ENCODE measurements at places on chromosomes 16 and 17.
A peak's percentile ranks its signal among the peaks of the same experiment; 100 is the strongest.

DNA sequence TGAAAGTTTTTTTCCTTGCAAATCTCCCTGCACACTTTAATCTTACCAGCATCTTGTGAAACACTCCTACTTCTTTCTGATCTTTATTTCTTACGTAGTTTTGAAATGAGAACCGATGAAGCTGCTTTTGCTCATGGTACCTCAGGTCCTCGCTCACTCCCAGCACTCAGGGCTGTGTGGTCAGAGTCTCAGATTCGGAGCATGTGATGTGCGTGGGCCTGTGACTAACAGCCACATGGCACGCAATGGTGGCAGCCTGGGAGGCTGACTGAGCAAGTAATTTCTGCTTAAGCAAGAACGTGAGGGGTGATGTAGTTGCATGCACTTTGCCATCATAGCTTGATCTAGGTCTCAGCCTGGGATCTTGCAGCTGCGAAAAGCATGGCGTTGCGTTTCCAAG, 624.3 kb downstream of the MAF start:
- DNase-seq: peak; percentile 25

DNA sequence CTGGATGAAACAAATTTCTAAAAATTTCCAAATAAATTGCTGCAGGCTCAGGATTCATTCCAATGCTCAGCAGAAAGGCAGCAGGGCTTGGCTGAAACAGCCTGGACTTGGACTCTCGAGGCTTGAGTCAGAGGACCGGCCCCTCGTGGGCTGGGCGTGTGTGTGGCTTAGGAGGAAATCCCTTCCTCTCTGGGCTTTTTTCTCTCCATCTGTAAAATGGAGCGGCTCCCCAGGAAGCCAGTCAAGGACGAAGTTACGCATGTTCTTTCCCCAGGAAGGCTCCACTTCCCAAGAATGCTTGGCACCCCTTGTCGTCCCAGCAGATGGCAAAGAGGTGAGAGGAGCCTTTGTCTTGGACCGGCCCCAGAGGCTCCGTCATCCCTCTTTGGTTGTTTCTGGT, 13.5 kb downstream of the SLC46A1 start:
- DNase-seq: no peak

- DNase-seq: no peak
These were observed 310.6 kb downstream of the SEC14L1 start for GRCh38 chr17:77451245-77451893.

GRCh38 chr17:41352597-41353366, 2.2 kb upstream of the KRT33A start:
- no peak for DNase-seq

- DNase-seq: no peak
These were observed 35.8 kb downstream of the PTRH2 start for GRCh38 chr17:59671386-59671785.

- DNase-seq: no peak
These were observed 162.1 kb upstream of the AXIN2 start for GRCh38 chr17:65723431-65724151.

DNA sequence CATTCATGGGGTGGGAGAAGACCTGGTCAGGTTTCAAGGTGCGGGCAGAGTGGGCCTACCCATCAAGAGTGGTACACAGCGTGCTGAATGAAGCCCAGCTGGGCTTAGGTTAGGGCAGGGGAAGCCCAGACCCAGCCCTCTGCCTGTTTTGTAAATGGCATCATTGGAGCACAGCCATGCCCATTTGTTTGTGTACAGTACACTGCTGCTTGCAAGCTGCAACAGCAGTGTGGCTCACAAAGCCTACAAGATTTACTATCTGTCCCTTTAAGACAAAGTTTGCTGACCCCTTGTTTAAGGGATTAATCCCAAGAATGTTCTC, 230.1 kb upstream of the TNRC6C start:
- no peak for DNase-seq

GRCh38 chr17:4573669-4574068, 10.7 kb upstream of the SMTNL2 start:
- peak; percentile 69 for DNase-seq

DNA sequence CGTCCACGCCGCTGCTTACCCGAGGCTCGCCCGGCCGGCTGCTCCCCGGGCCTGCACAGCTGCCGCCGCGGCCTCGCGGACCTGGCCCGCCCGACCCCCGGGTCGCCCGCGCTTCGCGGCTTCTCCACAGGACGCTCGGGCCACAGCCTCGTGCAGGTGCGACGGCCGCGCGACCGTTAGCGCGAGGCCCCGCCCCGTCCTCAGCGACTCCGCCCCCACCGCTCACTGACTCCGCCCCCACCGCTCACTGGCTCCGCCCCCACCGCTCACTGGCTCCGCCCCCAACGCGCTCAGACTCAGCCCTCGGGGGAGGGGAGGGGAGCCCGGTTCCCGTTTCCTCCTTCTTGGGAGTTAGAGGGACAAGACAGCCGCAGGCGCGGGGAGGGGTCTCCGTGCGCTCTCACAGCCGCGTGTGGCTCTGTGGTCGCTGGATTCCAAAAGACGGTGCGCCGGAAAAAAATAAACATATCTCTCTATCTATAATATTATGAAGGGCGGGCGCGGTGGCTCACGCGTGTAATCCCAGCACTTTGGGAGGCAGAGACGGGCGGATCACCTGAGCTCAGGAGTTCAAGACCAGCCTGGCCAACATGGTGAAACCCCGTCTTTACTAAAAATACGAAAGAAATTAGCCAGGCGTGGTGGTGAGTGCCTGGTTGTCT, at the start of gene MEIOB:
MEIOB (minus strand) TSS at position 191 of the 662 bp plus-strand sequence. CDS start 3,989 bp downstream, outside the sequence.
- peak; percentile 27 for DNase-seq

- DNase-seq: no peak
These were observed 56.4 kb upstream of the SLC25A19 start for GRCh38 chr17:75345514-75346167.

DNA sequence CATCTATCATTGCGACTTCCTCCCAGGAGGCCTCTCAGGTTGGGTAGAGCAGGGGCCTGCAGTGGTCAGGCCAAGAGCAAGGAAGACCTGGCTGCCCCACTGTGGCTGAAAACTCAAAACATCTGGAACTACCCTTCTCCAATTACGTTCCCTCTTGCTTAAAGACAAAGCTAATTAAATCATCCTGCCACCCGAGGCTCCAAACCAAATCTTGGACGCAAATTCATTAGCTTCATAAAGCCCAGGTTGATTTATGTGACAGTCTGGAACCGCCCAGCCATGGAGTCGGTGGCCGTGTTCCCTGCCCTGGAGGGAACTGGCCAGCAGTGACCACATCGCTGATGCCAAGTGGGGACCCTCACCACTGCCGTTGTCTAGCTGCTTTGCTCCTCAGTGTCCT, 21.4 kb downstream of the GRIN2C start:
- no peak for DNase-seq

DNA sequence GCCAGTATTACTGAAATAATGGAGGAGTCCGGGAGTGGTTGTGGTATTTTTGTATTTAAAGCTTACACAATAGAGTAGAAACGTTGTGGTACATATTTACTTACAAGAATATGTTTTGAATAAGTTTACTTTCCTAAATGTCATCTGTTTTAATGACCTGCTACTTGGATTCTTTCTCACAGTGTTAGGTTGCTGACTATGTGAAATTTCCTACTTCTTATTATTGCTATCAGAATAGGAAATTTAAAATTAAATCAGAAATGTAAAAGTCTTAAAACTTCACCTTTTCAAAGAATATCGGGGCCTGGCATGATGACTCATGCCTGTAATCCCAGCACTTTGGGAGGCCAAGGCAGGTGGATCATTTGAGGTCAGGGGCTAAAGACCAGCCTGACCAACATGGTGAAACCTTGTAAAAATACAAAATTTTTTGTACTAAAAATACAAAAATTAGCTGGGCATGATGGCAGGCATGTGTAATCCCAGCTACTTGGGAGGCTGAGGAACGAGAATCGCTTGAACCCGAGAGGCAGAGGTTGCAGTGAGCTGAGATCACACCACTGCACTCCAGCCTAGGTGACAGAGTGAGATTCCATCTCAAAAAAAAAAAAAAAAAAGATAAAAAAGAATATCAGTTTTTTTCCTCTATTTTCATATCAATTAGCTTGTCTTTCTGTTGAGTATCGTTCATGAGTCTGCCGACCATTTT, 77.8 kb downstream of the VMP1 start:
- DNase-seq: no peak

DNA sequence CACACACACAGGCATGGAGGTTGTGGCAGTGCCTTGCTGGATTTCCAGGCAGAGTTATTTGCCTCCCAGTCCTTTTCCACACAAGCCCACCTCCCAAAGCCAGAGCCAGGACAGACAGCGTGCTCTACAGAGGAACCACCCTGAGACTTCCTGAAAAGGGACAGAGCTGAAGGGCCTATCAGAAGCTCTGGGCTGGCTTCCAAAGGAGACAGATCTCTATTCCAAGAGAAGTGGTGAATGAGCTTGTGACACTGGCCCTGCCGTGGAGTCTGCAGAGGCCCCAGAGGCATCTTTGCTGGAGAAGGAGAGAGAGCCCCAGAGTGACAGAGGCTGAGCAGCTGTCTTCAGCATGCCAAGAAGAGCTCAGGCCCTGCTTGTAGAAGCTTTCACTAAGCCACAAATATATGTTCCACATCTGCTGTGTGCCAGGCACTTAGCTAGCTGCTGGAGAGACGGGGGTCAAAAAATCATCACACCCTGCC, 8.3 kb upstream of the LPCAT2 start:
- no peak for DNase-seq

- DNase-seq: no peak
These were observed 477.4 kb upstream of the CCL2 start for GRCh38 chr17:33777674-33778073.
